NCI-H187 (cell line): ENCODE measurements at places on chromosomes 12 and 14.

DNA sequence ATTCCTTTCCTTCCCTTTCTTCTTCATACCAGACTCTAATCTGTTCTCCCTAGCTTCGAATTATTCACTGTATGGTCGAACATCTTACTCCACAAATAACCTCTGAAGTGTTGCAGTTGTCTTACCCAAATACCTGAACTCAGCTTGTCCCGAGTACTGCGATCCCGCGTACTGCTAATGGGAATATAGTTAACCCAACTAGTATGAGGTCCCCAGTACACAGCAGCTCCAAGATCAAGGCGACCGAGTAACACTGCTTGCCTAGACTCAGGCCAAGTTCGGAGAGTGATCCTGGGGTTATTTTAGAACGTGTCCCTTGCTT is 462 bp upstream of the ETNK1 start:
- DNase-seq, result no peak

DNA sequence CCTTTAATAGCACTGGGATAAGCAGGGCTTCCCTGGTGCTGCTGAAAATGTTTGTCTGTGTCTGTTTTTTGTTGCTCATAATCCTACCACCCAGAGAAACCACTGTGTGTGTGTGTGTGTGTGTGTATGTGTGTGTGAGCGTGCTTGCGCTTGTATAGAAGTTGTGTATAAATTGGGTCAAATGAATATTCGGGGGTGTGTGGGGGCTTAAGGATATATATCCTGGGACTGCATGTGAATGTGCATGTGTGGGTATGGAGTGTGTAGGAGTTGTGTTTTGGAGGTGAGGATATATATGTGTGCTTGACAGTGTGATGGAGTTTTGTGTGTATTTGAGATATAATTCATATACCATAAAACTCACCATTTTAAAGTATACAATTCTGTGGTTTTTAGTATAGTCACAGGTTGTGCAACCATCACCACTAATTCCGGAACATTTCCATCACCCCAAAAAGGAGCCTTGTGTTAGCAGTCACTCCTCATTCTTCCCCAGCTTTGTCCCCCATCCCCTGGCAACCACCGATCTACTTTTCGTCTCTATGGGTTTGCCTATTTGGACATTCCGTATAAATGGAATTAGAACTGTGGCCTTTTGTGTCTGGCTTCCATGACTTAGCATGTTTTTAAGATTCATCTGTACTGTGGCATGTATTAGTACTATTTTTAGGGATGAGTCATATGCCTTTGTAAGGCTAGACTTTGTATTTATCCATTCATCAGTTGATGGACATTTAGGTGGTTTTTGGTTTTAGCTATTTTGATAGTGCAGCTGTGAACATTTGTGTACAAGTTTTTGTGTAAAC is 25.6 kb downstream of the TCTN1 start:
- no peak for DNase-seq

DNA sequence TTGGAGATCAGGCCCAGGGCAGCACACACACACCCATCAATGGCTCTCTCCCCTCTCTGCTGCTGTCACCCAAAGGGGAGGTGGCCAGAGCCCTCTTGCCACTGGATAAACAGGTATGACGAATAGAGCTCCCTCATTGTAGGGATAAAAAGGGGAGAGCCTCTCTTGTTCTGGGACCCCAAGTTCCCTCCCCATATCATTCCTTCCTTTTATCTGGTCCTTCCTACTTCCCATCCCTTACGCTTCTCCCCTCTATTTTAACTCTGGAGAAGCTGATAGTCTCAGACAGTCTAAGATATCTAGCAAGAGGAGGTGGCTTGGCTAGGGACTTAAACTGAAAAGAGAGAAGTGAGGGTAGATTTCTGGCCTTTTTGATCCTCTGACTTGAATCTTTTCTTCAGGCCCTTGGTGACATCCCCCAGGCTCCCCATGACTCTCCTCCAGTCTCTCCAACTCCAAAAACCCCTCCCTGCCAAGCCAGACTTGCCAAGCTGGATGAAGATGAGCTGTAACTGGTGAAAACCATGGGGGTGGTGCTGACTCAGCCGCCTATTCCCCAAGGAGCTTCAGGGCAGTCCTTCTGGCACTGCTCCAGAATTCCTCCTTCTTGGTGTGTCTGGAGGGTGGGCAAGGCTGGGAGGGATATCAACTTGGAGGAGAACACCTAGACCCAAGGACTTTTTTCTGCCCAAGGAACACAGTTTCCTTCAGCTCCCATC is 5.3 kb downstream of the ARHGEF25 start:
- no peak for DNase-seq

DNA sequence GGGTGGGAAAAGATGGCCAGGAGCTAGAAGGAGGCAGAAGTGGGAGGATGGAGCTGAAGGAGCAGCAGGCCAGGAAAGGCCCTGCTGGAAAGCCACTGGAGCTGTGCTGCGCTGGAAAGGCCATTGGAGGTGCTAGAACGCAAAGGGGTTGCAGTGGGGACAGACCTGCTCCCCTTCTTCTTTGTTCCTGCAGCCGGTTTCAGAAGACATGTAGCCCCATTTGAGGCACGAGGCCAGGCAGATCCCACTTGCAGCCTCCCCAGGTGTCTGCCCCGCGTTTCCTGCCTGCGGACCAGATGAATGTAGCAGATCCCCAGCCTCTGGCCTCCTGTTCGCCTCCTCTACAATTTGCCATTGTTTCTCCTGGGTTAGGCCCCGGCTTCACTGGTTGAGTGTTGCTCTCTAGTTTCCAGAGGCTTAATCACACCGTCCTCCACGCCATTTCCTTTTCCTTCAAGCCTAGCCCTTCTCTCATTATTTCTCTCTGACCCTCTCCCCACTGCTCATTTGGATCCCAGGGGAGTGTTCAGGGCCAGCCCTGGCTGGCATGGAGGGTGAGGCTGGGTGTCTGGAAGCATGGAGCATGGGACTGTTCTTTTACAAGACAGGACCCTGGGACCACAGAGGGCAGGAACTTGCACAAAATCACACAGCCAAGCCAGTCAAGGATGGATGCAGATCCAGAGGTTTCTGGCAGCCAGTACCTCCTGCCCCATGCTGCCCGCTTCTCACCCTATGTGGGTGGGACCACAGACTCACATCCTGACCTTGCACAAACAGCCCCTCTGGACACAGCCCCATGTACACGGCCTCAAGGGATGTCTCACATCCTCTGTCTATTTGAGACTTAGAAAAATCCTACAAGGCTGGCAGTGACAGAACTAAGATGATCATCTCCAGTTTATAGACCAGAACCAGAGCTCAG is 2.3 kb upstream of the GPR162 start:
- no peak for DNase-seq

DNA sequence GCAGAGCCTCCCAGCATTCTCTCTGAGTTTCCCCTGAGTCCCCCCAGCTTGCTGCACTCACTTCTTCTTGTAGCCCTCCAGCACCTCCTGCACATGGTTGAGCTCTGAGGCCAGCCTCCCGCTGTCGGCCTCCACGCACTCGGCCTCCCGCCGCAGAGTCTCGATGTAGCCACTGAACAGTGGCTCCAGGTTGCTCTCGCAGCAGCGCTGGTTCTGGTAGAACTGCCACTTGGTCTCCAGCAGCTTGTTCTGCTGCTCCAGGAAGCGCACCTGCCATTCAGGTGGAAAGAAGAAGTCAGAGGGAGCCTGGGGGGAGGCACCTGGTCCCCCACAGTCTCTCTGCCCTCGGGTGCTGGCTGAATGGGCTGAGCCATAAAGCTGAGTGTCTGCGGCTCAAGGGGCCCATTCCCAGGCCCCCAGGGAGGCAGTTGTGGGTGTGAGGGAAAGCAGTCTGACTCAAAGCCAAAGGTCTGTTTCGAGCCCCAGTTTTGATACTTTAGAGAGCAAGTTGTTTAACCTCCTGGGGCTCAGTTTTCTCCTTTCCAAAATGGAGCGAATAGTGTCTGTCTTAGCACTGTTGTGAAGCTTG is 2.3 kb downstream of the KRT85 start:
- DNase-seq, result no peak

DNA sequence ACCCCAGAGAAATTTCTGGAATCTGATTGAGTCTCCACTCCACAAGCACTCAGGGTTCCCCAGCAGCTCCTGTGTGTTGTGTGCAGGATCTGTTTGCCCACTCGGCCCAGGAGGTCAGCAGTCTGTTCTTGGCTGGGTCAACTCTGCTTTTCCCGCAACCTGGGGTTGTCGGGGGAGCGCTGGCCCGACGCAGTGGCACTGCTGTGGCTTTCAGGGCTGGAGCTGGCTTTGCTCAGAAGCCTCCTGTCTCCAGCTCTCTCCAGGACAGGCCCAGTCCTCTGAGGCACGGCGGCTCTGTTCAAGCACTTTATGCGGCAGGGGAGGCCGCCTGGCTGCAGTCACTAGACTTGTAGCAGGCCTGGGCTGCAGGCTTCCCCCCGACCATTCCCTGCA is 23.7 kb downstream of the P2RX4 start:
- no peak for DNase-seq

DNA sequence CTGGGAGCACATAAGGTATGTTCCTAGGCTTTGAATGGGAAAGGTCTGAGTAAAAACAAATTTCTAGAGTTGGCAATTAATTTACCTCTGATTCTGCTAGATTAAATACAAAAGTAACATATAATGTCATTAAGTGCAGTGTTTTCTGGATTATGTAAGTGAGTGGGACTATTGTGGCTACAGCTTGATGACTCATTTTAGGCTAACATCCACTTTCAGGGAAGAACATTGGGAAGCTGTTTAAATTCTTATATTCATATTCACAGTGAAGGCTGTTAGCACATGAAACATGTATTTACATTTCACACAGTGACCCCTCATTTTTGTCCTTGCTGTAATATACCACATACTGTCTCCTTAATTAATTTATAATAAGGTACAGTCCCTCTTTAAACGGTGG is 13.2 kb upstream of the BMAL2 start:
- no peak for DNase-seq

DNA sequence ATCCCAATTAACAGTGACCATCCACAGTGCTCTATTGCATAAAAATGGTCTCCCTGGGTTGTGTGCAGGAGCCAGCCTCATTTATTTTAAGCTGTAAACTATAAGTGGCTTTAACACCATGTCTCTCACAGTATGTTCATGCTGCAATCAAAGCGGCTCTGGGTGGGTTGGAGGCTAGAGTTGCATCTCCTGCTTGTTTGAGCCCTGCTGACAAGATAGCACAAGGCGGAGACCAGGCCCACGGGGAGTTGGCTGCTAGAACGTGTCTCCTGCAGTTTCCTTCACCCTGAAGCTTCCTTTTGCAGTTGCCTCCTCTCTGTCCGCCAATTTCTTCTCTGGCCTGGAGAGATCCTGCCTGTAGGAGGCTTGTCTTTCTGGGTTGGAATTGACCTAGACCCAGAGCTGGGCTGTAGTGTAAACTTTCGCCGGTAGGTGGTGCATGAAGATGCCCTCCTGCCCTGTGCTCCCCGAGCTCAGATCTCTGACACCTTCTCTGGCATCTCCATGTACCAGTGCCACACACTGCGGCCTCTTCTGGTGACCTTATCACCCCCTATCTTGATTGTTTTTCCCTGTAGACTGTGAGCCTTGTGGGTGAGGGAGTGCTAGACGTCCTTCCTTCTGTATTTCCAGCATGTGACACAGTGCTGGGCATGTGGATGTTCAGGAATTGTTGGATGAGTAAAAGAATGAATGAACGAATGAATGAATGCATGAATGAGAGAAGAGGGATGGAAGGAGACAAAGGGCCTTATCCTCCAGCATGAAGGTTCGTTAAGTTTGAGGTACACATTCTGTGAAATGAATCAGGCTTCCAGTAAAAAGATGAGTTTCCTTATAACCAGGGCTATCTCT is 10.4 kb downstream of the OTUB2 start:
- no peak for DNase-seq

DNA sequence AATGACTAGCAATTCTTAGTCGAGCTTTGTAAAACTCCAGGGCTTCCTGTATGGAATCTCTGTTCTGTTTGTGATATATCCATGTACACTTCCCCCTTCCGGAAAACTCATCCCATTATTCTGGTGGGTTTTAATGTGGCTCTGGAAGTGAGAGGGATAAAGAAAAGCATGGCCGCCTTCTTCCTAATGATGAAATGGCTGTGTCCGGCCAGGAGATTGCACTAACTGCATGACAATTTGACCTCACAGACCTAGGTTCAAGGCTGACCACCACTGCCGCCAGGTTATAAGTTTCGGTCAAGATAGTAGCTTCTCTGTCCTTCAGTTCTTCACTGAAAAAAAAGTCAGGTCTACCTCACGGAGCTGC is 41.0 kb upstream of the NPAS3 start:
- no peak for DNase-seq

- no peak for DNase-seq
These were observed 13.7 kb upstream of the WNK1 start for GRCh38 chr12:738712-739111.

- no peak for DNase-seq
These were observed 39.1 kb downstream of the WDR20 start for GRCh38 chr14:102178806-102179205.

DNA sequence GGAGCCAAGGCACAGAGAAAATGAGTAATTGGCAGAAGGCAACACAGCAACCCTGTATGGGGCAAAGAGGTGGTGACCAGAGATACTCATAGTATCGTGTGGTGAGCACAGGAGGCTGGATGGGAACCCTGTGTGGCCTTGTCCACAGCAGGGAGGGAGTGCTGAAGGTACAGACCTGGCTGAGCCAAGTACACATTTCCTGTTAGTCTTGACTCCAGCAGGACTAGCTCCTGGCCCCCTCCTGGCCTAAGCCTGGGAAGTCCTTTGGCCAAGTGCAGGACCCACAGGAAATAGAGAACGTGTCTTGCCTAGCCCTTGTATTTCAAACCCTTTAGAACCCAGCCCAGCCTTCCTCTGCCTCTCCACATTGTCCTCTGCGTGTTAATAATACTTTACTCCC is 289.8 kb upstream of the PWP1 start:
- DNase-seq, result no peak

DNA sequence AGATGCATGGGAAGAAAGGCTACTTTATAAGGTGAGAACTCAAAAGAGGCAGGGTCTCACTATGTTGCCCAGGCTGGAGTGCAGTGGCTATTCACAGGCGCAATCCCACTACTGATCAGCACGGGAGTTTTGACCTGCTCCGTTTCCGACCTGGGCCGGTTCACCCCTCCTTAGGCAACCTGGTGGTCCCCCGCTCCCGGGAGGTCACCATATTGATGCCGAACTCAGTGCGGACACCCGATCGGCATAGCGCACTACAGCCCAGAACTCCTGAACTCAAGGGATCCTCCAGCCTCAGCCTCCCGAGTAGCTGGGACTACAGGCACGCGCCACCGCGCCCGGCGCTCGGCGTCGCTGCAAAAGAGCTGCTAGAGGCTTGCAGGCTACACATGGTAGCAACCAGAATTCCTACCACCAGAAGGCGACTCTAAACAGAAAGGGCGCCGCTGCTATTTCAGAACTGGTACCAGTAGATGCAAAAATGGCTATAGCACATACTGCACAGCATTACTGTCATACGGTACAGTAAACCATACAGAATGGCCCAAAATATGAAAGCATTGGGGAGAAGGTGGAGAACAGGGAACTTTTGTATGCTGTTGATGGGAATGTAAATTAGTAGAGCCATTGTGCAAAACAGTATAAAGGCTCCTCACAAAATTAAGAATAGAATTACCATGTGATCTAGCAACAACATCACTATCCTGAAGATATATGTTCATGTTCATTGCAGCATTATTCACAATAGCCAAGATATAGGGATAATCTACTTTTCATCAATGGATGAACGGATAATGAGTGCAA is 1.2 kb upstream of the NEMF start:
- DNase-seq, result peak; percentile 83
